ENCODE measurements at places on chromosomes 7 and 10. TPM values are rescaled to one million over a fixed set of nuclear protein-coding genes. Genes with fewer than 3 reads are reported as not detected.

DNA sequence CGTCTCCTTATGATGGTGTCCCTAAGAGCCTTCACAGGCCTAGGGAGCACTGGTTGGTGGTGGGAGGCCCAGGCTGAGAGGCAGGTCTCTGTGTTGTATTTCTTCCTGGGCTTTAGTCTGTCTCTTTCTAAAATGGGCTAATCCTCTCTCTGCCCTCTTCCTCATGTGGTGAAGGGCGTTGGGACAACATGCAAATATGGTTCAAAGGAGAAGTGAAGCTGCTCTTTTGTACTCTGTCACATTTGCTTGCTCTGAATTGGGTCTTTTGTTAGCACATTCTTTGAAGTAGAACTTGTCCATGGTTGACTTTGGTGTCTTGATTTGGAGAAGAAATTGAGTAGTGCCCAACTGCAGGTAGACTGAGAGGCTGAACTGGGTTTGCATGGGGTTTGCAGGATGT is 814 bp downstream of the HK1 start:
- no peaks in the 10 kb centered on the region for H3K4me1 ChIP-seq
- no peak overlapping the region for H3K27ac ChIP-seq
- H3K36me3 ChIP-seq, result no peaks in the 10 kb centered on the region
- ATAC-seq, result no peak
- H3K4me3 ChIP-seq, result no peak overlapping the region

GRCh38 chr7:93569189-93569588 is 5.3 kb downstream of the CALCR start:
- no peaks in the 10 kb centered on the region for H3K36me3 ChIP-seq
- H3K4me1 ChIP-seq, result no peaks in the 10 kb centered on the region
- no peak for ATAC-seq
- no peak overlapping the region for H3K4me3 ChIP-seq
- H3K27ac ChIP-seq, result no peak overlapping the region

GRCh38 chr7:23964715-23965114 is 254.7 kb downstream of the STK31 start:
- no peaks in the 10 kb centered on the region for H3K27me3 ChIP-seq
- H3K4me1 ChIP-seq, result no peaks in the 10 kb centered on the region
- ATAC-seq, result no peak
- no peak overlapping the region for H3K4me3 ChIP-seq

DNA sequence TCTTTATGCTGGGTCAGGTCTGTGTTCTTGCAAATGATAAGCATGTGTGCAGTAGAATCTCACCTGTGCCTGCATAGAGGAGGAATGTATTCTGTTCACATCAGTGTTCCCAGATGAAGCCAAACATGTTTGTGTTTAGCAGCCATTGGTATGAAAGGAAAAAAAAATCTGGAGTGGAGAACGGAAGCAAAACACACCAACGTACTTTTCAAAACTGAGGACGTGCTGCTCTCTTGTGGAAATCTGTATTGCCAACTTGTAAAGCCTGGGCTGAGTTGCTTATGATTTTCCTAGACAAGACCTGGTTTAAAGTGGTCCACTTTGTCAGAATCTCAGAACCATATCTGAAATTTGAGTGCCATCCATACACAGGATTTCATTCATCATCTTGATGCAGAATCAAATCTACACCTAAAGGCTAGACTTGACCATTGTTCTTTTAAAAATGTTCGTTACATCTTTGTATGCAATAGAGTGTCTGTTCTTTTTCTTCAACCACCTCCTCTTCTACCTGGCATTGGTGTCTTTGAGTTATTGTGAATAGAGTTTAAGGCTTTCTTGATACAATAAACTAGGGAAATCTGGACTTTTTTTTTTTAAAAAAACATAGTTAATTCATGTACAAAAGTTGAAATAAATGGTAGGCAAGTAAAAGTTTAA is 367.7 kb downstream of the PHF14 start:
- no peaks in the 10 kb centered on the region for H3K36me3 ChIP-seq
- H3K4me3 ChIP-seq, result no peak overlapping the region
- no peaks in the 10 kb centered on the region for H3K4me1 ChIP-seq

DNA sequence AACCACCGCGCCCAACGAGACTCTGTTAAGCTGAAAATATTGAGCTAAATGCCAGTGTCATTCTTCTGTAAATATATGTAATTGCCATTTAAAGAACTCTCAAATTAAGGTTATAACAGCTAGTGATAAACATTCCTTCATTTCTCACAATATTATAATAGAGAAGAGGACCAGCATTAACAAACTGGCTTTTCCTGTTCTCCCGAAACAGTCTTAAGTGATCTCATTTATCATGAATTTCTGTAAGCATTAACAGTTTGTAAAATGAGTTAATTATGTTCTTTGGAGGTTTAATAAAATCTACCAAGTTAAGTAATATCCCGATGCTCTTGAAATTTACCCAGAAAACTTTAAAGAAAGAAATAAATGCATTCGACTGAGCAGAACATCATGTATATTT is 352.8 kb downstream of the KCNMA1 start:
- peaks cover 3% of the 10 kb centered on the region for H3K4me1 ChIP-seq
- no peak for ATAC-seq
- no peaks in the 10 kb centered on the region for H3K36me3 ChIP-seq

DNA sequence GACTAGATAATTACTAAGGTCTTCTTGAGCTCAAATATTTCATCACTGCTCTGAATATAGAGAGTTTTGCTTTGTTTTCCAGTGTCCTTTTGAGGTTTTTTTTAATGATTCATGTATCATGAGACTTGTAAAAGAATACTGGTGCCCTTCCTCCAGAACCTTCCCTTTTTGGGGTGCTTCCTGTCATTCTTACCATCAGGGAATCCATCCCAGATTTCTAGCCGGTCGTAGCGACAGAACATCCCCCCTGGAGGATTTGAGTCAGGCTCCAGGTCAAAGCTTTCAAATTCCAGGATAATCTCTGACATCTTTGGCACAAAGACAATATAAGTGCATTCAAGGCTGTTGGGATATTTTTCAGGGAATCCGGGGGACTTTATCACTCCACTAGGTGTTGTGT is 71.0 kb downstream of the NRP1 start:
- no peaks in the 10 kb centered on the region for H3K36me3 ChIP-seq
- ATAC-seq, result no peak
- H3K4me1 ChIP-seq, result peaks cover 15% of the 10 kb centered on the region
- peak overlapping the region; percentile 28 for H3K4me3 ChIP-seq
- no peak overlapping the region for H3K27ac ChIP-seq
- peaks cover 18% of the 10 kb centered on the region for H3K27me3 ChIP-seq

DNA sequence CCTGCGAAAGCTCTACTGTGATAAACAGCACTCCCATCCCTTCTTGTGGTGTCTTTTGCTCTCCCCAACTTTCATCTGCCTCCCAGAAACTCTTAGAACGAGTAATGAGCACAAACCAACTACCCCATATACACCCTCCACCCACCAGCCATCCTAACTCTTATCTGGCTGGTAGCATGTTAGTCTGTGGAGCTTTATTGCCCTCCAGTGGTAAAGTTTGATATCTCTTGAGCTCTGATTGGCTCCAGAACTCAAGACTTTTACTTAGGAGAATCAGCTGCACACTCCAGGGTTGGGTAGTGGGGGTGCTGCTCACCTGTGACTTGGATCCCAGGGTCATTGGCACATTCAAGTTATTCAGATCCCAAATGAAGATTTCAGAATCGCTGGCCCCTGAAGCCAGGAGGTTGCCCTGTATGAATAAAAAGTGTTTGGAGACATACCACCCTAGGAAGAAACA is 10.9 kb downstream of the SEC31B start:
- peaks cover 44% of the 10 kb centered on the region for H3K4me1 ChIP-seq
- peak overlapping the region; percentile 74 for H3K4me3 ChIP-seq
- no peaks in the 10 kb centered on the region for H3K27me3 ChIP-seq
- H3K36me3 ChIP-seq, result peaks cover 72% of the 10 kb centered on the region
- peak; percentile 45 for ATAC-seq
- H3K27ac ChIP-seq, result peak overlapping the region; percentile 86

- peaks cover 27% of the 10 kb centered on the region for H3K27me3 ChIP-seq
- no peak overlapping the region for H3K27ac ChIP-seq
- no peaks in the 10 kb centered on the region for H3K36me3 ChIP-seq
- H3K4me1 ChIP-seq, result no peaks in the 10 kb centered on the region
- H3K4me3 ChIP-seq, result no peak overlapping the region
Observed at GRCh38 chr10:42734536-42734935, 48.1 kb upstream of the BMS1 start.

GRCh38 chr10:13871776-13872175 is 285.0 kb downstream of the PRPF18 start:
- no peaks in the 10 kb centered on the region for H3K4me1 ChIP-seq
- no peaks in the 10 kb centered on the region for H3K36me3 ChIP-seq
- H3K27ac ChIP-seq, result no peak overlapping the region
- H3K4me3 ChIP-seq, result no peak overlapping the region

DNA sequence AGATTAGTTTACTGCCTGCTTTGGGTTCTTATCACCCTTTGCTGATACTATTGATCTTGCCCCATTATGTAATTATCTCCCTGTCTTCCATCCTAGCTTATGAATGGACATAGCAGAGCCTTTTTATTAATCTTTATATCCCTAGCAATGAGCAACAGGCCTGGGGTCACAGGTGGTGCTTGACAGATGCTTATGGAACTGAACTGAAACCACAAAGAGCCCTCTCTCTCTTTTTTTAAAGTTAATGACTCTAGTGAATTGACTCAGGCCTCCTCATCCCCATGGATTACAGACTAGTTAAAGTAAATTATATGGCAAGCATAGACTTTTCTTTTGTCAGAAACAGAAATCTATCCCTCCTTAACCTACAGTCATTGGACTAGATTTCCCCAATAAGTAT is 265.2 kb downstream of the PHTF2 start:
- H3K4me3 ChIP-seq, result no peak overlapping the region
- ATAC-seq, result no peak
- H3K27me3 ChIP-seq, result peaks cover 29% of the 10 kb centered on the region
- no peaks in the 10 kb centered on the region for H3K4me1 ChIP-seq

- H3K36me3 ChIP-seq, result no peaks in the 10 kb centered on the region
- no peaks in the 10 kb centered on the region for H3K4me1 ChIP-seq
- no peak overlapping the region for H3K27ac ChIP-seq
Observed at GRCh38 chr10:35633006-35633980, 8.8 kb downstream of the FZD8 start.

GRCh38 chr7:87216701-87217508 is 2.6 kb downstream of the TMEM243 start:
- H3K36me3 ChIP-seq, result peaks cover 77% of the 10 kb centered on the region
- peaks cover 32% of the 10 kb centered on the region for H3K4me1 ChIP-seq
- H3K27ac ChIP-seq, result peak overlapping the region; percentile 92
- H3K27me3 ChIP-seq, result no peaks in the 10 kb centered on the region
- H3K4me3 ChIP-seq, result peak overlapping the region; percentile 96

GRCh38 chr10:90890347-90890746 is 18.6 kb downstream of the RPP30 start:
- no peak overlapping the region for H3K27ac ChIP-seq
- H3K36me3 ChIP-seq, result peaks cover 98% of the 10 kb centered on the region
- no peak for ATAC-seq
- peaks cover 20% of the 10 kb centered on the region for H3K4me1 ChIP-seq

DNA sequence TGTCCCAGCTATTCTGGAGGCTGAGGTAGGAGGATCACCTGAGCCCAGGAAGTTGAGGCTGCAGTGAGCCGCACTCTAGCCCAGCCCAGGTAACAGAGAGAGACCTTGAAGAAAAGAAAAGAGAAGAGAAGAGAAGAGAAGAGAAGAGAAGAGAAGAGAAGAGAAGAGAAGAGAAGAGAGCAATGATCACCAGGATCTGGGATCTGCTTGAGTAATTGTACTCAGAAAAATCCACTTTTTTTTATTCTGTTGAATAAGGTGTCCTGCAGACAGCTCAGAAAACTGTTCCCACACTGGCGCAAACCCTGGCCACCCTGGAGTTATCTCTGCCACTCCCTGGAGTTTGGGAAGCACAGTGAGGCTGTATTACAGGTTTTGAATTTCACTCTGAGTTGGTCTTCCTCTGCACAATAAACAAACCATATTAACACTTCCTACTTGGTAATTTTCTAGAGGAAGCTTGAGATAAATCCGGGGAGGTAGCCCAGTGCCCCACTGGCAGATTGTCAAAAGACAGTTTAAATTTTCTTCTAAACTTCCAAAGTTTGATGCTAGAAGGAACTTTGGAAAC is 9.6 kb upstream of the OAT start:
- peaks cover 6% of the 10 kb centered on the region for H3K27me3 ChIP-seq
- no peak overlapping the region for H3K4me3 ChIP-seq
- no peaks in the 10 kb centered on the region for H3K4me1 ChIP-seq
- H3K27ac ChIP-seq, result no peak overlapping the region
- H3K36me3 ChIP-seq, result no peaks in the 10 kb centered on the region

GRCh38 chr7:76129366-76129765 is 72.3 kb upstream of the SRRM3 start:
- ATAC-seq, result no peak
- no peaks in the 10 kb centered on the region for H3K36me3 ChIP-seq
- peaks cover 6% of the 10 kb centered on the region for H3K4me1 ChIP-seq
- no peak overlapping the region for H3K27ac ChIP-seq

GRCh38 chr10:71496927-71497762 is 100.4 kb downstream of the CDH23 start:
- H3K4me3 ChIP-seq, result no peak overlapping the region
- H3K27ac ChIP-seq, result no peak overlapping the region
- no peaks in the 10 kb centered on the region for H3K36me3 ChIP-seq
- H3K27me3 ChIP-seq, result peaks cover 8% of the 10 kb centered on the region
- ATAC-seq, result no peak

DNA sequence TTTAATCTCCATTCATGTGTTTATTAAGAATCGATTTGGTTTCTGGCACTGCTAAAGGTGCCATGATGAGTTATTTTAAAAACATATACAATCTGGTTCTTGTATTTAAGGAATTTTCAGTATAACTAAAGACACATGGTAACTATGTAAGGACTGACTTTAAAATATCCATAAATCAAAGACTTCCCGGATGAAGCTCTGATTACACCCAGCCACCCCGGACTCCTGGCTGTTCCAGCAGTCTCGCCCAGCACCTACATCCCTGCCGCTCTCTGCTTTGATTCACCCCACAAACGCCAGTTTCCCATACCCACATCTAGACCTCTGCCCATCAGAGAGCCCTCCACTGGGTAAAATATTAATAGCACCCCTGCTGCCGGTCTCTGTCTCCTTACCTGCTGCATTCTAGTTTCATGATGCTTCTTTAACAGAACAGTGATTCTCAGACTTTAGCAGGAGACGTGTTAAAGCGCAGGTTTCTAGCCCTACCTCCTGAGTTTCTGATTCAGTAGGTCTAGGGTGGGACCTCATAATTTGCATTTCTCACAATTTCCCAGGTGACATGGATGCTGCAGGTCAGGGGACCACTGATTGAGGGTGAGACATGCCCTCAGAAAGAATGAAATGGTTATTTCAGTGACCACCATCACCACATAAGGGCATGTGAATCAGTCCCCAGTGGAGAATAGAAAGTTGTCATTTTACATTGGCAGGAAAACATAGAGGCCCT is 185.7 kb downstream of the KIAA1217 start:
- H3K4me1 ChIP-seq, result no peaks in the 10 kb centered on the region
- ATAC-seq, result peak; percentile 78
- H3K27me3 ChIP-seq, result peaks cover 20% of the 10 kb centered on the region
- H3K36me3 ChIP-seq, result no peaks in the 10 kb centered on the region

The UNC5B gene
- 0.04 TPM for total RNA-seq

The TMEM139 gene
- total RNA-seq, result 1.9 TPM

The HYAL4 gene
- not detected for total RNA-seq

The TMUB1 gene
- total RNA-seq, result 78.4 TPM

The FAM185A gene
- 11.3 TPM for total RNA-seq

The CACNB2 gene
- total RNA-seq, result not detected

The MOGAT3 gene
- not detected for total RNA-seq

The CCL26 gene
- not detected for total RNA-seq

Data from activated T-helper 17 cell treated with anti-CD3 and anti-CD28 coated beads, Interleukin-2, amount 50 U/mL, for 72 hours (primary cell).